B cell (primary cell): ENCODE measurements at places on chromosomes 5 and 9. TPM values are rescaled to one million over a fixed set of nuclear protein-coding genes. Genes with fewer than 3 reads are reported as not detected.

SLC25A48 gene
- total RNA-seq, result not detected in 2 replicates

IFNB1 gene
- total RNA-seq, result not detected in 2 replicates

DPYSL3 gene
- total RNA-seq, result not detected in 2 replicates

PCDHGA10 gene
- total RNA-seq, result 1.9 and 2.0 TPM in 2 replicates

SLC4A9 gene
- total RNA-seq, result not detected in 2 replicates

CTNNAL1 gene
- total RNA-seq, result 1.5 and 2.3 TPM in 2 replicates

SHOC1 gene
- total RNA-seq, result not detected in 2 replicates

C9orf72 gene
- total RNA-seq, result 26.9 and 27.6 TPM in 2 replicates

SLC44A1 gene
- 16.2 and 17.7 TPM in 2 replicates for total RNA-seq

MLANA gene
- total RNA-seq, result not detected in 2 replicates

C8G gene
- 1.7 and 2.8 TPM in 2 replicates for total RNA-seq

POLR1E gene
- 30.3 and 31.0 TPM in 2 replicates for total RNA-seq
